ENCODE measurements at places on chromosomes 1 and 21. TPM values are rescaled to one million over a fixed set of nuclear protein-coding genes. Genes with fewer than 3 reads are reported as not detected.

DNA sequence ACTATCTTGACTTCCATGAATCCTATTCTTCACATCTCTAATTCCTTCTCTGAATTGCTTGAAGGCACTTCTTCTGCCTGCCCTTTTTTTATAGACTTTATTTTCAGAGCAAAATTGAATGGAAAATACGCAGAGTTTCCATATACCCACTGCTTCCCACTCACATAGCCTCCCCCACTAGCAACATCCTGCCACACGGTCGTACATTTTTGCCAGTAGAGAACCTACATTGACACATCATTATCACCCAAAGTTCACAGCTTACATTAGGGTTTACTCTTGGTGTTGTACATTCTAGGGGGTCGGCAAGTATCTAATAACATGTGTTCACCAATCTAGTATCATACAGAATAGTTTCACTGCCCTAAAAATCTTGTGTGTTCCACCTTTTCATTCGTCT, 12.3 kb downstream of the EEIG2 start:
- no peak for DNase-seq

DNA sequence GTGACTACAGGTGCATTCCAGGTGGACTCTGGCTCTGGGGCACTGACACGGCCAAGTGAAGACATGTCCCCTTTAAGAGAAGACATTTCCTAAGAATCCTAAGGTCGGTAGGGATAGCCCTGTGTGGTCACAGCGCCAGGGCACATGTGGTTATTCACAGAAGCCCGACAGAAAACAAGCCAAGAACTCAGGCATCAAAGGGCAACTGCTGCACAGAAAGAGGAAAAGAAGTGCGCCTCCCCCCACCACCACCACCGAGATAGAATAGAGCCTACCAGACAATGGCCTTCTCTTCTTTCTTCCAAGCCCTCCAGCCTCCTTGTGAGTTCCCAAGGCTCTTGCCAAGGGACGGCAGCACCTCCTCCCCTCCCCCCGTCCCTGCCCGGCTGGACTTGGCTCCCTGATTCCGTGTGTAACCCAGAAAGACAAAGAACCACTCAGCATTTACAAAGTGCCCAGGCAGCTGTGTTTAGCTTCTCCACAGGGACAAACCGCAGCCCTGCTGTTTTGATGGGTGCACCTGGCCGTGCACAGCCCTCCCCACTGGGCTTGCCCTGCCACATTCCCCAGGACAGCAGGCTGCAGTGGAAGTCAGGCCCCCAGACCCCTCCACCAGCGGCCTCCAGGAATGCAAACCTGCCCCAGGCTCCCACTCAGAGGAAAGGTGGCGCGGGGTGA, 30.2 kb downstream of the TMPRSS2 start:
- DNase-seq, result no peak

GRCh38 chr1:69919129-69919921, 286.1 kb downstream of the LRRC40 start:
- no peak for DNase-seq

DNA sequence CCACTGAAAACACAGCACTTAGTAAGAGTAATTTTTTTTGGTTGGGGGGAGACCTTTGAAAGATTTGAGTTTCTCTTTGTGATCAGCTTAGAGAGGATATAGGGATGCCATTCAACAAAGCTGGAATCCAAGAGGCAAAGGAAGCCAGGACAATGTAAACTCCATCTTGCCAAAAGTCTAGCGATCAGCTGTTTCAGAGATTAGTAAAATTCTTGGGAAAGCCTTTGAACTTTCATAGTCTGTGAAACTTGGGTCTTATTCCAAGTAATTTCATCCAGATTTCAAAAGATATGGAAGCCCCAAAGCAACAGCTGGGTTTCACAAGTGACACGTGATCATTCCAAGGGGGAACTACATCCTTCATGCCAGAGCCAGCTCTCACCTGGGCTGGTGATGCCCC, 30.2 kb upstream of the TNR start:
- no peak for DNase-seq

DNA sequence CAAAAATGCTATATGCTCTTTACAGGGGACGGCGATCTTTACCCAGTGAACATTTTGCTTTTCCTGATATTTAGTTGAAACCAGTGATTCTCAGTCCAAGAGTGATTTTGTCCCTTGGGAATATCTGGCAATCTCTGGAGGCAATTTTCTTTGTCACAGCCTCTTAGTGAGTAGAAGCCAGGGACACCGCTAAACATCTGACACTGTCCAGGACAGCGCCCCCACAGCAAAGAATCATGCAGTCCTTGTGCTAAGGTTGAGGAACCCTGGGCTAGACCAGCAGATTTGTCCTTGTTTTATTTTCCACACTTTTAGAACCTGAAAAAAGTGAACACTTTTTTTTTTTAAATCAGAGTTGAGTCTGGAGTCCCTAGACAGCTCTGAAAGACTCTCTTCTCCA, 13.1 kb downstream of the EVA1C start:
- DNase-seq, result no peak

- DNase-seq, result no peak
Observed at GRCh38 chr1:31788825-31789256, 24.7 kb upstream of the ADGRB2 start.

DNA sequence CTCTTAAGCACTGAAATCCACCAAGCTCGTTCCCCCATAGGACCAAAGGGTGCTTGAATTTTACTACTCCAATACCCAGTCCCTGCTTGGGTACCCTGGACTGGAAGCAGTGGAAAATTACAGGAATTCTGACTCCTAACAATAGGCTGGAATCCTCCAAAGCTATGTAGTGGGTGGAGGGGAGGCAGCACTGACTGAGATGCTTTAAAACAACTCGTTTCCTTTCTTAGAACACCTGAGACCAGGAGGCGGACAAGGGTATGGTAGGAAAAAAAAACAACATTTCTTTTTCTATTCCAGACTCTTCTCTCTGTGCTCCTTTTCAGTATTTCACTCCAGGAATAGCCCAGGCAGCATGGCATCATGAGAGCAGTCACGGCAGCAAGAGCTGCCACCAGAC, 2.3 kb downstream of the PEF1 start:
- no peak for DNase-seq

GRCh38 chr1:192730198-192730597, 78.6 kb upstream of the RGS2 start:
- no peak for DNase-seq

GRCh38 chr1:27567971-27568299, 36.0 kb downstream of the AHDC1 start:
- DNase-seq, result no peak

DNA sequence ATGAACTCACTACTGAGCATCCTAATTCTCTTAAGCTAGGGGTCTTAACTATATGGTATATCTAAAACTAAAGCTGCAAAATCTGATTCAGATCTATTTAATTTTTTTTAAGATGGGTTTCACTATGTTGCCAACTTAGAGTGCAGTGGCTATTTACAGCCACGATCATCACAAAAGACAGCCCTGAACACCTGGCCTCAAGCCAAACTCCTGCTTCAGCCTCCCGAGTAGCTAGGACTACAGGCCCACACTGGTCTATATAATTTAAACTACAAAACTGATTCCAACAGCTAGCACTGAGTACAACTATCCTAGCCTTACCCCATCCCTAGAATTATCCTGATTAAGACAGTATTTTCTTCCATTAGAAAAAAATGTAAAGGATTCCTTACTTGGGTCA, 37.1 kb downstream of the EIF4G3 start:
- no peak for DNase-seq

- DNase-seq, result no peak
Observed at GRCh38 chr1:96308314-96308713, 413.3 kb upstream of the PTBP2 start.

GRCh38 chr1:213183036-213183672, 132.1 kb downstream of the RPS6KC1 start:
- no peak for DNase-seq

- DNase-seq, result no peak
Observed at GRCh38 chr1:108600504-108600903, 40.6 kb downstream of the EEIG2 start.

GRCh38 chr21:41706678-41707077, 60.2 kb downstream of the RIPK4 start:
- no peak for DNase-seq

DNA sequence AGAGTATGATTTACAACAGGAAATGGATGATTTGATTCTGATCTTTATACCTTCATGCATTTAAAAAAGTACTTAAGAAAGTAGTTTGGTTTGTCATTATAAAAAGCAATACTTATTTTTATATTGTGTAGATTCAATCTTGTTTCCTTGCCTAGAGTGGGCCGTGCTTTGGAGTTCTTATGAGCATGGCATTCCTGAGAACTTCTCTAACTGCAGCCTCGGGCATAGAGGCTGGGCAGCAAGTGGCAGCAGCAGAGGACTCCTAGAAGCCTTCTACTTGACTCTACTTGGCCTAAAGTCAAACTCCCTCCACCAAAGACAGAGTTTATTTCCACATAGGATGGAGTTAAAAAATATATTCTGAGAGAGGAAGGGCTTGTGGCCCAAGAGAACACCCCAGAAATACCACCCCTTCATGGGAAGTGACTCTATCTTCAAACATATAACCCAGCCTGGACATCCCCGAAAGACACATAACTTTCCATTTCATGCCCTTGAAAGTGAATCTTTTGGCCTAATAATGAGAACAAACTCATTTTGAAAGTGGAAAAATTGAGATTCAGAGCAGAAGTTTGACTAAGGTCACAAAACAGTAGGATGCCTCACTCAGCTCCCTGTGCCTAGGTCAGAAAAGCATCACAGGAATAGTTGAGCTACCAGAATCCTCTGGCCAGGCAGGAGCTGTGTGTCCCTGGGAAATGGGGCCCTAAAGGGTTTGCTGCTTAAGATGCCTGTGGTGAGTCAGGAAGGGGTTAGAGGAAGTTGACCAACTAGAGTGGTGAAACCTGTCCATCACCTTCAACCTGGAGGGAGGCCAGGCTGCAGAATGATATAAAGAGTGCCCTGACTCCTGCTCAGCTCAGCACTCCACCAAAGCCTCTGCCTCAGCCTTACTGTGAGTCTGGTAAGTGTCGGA, at the start of gene IVL:
Gene IVL (plus strand): TSS at position 861 of the 916 bp plus-strand sequence. CDS start 1,252 bp downstream, outside the sequence.
- DNase-seq, result no peak

GRCh38 chr1:228989992-228990827, 254.9 kb downstream of the RHOU start:
- no peak for DNase-seq

DNA sequence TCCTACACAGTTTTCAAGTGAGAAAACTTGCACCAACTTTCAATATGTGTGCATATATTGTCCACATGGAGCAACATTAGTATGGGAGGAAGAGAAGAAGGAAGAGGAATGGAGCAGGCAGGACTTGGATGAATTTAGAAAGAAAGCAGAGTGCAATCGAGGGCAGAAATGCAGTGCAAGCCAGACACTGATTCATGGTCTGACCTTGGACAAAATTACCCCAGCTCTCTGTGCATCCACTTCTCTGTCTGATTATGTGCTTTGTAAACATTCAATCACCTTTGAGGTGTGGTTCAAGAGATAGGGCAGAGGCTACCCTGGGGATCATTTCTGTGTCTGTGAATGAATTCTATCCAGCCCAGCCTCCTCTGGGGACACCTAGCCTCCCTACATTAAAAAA, 265.2 kb downstream of the TNR start:
- DNase-seq, result no peak

DNA sequence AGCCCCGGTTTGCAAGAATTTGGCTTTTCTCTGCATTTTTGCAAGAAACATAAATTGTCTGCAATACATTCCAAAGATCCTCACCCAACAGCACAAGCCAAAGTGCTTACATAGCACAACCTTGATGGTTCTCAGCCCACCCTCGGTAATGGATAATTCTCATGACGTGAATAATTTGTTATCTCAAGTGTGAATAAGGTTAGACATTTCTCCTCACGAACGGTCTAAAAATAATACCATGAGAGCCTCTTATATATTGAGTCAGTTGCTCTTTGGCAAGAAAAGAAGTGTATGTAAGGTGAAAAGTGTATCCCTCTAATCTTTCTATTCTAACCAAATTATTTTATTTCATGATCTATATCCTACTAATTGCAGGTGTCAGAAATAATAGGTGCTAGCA, 33.3 kb downstream of the KRTAP19-8 start:
- no peak for DNase-seq

DNA sequence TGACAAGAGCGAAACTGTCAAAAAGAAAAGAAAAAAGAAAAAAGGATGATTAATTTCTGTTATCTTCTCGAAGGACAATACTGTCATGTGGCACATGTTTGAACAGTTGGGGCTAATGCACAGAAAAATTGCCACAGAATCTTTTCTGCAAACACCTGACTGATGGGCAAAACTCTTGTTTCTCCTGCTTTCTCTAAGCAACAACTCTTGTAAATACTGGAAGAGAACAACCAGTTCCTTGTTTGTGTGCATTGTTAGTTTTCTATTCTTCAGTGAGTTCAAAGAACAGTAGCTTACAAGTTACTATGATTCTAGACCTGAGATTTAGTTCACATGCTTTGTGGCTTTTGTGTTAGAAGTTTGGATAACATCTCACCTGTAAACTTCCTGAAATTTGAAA, 60.7 kb downstream of the CDC14A start:
- no peak for DNase-seq

- DNase-seq, result no peak
Observed at GRCh38 chr1:184457500-184457899, 70.7 kb downstream of the C1orf21 start.

GRCh38 chr21:33449616-33450015, 30.2 kb downstream of the TMEM50B start:
- no peak for DNase-seq

- DNase-seq, result no peak
Observed at GRCh38 chr1:84286071-84286470, 15.4 kb upstream of the SAMD13 start.

- DNase-seq, result no peak
Observed at GRCh38 chr1:60345621-60346020, 272.1 kb upstream of the C1orf87 start.

- no peak for DNase-seq
Observed at GRCh38 chr1:58727364-58727763, 27.5 kb upstream of the MYSM1 start.

RIIAD1 gene
- not detected for total RNA-seq

CADM3 gene
- total RNA-seq, result 6.5 TPM

CASZ1 gene
- 8.4 TPM for total RNA-seq

TRABD2B gene
- total RNA-seq, result 2.3 TPM

HCRTR1 gene
- 0.39 TPM for total RNA-seq

RNU1-1 gene
- 6,165 TPM for total RNA-seq

SERINC2 gene
- total RNA-seq, result 10.0 TPM

KRTAP24-1 gene
- not detected for total RNA-seq

SMIM11 gene
- 3.9 TPM for total RNA-seq

VSIG8 gene
- total RNA-seq, result not detected

PKP1 gene
- total RNA-seq, result 11.5 TPM

LRRC38 gene
- total RNA-seq, result not detected

KRTAP20-2 gene
- not detected for total RNA-seq

CD48 gene
- 5.3 TPM for total RNA-seq

USH2A gene
- not detected for total RNA-seq

ALX3 gene
- total RNA-seq, result not detected

MROH7 gene
- total RNA-seq, result 2.4 TPM
